ENCODE measurements at places on chromosomes 3 and 15. TPM values are rescaled to one million over a fixed set of nuclear protein-coding genes. Genes with fewer than 3 reads are reported as not detected.

GOLGA8S gene
- 0.19 TPM for total RNA-seq

CFAP100 gene
- 4.3 TPM for total RNA-seq

EAF1 gene
- total RNA-seq: 23.5 TPM

ITGB5 gene
- 70.7 TPM for total RNA-seq

TIGIT gene
- total RNA-seq: not detected

CSNK1G1 gene
- 19.9 TPM for total RNA-seq

CHAC1 gene
- 7.8 TPM for total RNA-seq

DNA sequence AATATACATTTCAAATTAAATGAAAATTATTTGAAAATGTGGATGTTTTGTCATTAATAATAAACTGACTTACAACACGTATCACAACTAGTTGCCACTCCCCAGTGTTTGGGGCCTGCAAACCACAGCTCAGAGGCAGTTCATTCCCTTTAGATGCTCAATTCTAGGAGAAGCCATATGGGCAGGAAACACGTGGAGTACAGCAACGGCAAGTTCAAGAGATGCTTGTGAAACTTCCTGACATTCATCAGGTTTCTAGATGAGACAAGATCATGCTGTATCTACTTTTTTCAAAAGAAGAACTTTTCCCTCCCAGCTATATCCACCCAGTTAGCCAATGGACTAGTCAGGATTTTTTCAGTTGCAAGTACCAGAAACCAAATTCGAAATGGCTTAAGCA is 17.6 kb upstream of the PLA2G4D start:
- no peak for DNase-seq

DNA sequence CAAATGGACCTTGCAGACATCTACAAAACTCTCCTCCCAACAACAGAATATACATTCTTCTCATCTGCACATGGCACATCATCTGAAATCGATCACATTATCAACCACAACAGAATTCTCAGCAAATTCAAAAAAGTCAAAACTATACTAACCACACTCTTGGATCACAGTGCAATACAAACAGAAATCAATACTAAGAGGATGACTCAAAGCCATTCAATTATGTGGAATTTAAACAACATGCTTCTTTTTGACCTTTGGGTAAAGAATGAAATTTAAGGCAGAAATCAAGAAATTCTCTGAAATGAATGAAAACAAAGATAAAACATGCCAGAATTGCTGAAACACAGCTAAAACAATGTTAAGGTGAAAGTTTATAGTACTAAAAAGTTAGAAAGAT is 358.1 kb downstream of the NSUN3 start:
- DNase-seq: no peak

GRCh38 chr15:74525945-74526344 is 15.1 kb upstream of the ARID3B start:
- no peak for DNase-seq

- no peak for DNase-seq
These were observed 176.6 kb downstream of the IL20RB start for GRCh38 chr3:137134431-137134830.

DNA sequence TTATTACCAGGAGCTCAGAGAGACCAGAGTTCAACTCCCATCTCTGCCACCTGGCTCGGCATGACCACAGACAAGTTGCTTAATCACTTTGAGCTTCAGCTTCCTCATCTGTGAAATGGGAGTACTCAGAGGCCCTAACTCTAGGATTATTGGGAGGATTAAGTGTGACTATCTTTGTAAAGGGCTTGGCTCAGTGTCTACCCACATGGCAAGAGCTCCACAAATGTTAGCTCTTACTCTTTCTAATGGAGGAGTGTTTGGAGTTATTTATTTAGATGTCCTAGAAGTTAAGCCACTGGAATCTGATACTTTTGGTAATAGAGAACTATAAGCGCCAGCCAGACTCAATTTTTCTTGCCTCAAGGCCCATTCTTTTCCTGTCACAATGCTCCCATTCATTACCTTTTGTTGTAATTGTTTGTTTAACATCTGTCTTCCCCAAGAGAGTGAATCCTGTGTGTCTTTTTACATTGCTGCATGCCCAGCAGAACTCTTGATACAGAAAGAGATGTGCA is 12.3 kb upstream of the LMCD1 start:
- DNase-seq: no peak

- DNase-seq: no peak
These were observed 68.5 kb downstream of the TMCC1 start for GRCh38 chr3:129824926-129825541.

DNA sequence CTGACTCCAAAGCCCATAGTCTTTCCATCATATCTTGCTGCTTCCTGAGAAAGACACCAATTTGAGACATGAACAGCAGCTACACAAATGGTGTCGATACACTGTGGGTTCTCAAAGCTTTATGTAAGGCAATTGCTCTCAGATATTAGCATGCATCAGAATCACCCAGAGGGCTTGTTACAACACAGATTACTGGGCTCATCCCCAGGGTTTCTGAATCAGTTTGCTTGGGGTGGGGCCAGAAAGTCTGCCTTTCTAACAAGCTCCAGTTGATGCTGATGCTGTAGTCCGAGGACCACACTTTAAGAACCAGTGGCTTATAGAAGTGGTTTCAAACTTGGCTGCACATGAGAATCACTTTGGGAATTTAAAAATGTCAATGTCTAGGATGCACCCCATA is 86.5 kb downstream of the SEMA6D start:
- no peak for DNase-seq

DNA sequence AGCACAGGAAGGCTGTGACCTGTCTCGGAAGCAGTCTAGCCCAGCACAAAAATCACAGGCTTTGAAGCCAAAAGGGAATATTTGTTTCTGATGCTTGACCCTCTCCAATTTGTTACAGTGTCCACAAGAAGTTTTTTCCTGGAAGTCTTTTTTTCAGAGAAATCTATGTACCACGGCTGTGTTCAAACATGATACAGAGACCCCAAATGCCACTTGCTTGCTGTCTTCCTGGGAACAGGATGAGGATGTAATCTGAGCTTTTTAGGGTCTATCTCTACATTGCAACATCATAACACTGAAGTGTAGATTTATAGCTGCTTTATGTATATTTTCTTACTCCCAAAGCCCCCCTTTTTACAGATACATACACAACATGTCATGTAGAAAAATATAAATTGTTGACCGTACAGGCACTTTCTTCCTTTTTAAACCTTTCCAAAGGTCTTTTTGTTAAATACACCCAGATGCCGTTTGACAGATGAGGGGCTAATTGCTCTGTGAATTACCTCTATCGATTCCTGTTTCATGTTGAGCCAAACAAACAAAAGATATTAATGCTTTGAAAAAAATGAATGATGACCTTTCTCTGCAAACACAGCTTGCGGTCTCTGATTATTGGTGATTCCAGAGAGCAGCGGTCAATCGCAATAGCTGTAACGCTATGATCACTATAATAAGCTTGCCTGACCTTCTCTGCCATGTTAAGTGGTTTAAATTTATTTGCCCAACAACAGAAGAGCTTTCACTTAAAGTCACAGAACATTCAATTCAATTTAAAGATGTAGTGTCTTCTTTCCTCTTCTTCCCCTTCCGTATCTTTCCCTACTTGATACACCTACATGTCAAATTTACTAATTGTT is 875.9 kb upstream of the NR2F2 start:
- no peak for DNase-seq

- no peak for DNase-seq
These were observed 20.2 kb upstream of the SLC6A20 start for GRCh38 chr3:45816544-45816943.

DNA sequence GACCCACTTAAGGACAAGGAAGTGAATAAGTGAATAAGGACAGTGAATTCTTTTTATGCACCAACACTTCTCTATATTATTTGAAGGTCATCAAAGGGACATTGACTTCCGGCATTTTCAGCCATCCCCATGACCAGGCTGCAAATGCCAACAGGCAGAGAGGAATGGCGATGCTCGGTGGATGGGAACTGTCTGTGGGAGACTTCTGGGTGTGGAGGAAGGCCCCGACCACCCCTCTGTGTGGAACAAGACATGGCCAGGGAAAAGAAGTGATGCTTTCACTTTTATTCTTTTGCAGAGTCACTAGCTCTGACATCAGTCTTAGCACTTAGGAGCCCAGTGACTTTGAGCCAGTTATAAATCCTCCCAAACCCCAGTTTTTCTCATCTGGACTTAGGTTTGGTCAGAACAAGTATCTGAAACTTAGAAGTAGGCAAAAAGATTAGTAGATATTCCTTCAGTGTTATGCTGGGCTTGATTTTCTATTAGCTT is 84.5 kb downstream of the KBTBD8 start:
- no peak for DNase-seq

- DNase-seq: no peak
These were observed 119.5 kb downstream of the STAG1 start for GRCh38 chr3:136632625-136633081.

GRCh38 chr3:161268601-161269000 is 47.5 kb downstream of the NMD3 start:
- no peak for DNase-seq

DNA sequence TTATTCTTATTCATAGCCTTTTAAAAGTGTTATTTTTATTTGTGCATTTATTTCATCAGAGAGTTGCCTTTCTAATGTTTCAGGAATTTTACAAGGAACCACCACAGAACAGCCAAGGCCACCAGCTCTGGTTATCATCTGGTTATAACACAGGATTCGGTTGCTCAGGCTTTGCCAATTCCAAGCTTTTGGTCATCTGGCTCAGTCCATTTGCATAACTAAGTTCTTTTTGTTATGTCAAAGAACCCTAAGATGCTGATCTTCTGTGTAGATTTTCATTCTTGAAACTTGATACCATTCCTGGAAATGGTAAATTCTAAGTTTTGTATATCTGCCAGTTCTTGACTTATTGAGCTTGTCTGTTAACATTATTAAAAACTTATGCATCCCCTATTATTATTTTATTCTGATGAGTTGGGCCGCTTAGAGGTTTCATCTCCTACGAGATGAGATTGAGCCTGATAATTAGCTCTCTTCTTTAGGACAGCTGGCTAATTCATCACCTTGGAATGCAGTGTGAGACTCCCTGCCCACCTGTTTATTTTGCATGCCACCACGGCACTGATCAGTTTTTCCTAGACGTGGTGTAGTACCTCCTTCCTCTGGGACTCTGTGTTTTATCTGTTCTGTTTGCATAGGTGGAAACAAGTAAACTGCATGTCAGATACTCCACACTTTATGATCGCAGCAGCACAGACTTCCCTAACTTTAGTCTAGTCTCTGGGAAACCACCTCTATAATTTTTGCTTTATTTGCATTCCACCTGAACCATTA is 264.8 kb downstream of the SLCO3A1 start:
- no peak for DNase-seq

DNA sequence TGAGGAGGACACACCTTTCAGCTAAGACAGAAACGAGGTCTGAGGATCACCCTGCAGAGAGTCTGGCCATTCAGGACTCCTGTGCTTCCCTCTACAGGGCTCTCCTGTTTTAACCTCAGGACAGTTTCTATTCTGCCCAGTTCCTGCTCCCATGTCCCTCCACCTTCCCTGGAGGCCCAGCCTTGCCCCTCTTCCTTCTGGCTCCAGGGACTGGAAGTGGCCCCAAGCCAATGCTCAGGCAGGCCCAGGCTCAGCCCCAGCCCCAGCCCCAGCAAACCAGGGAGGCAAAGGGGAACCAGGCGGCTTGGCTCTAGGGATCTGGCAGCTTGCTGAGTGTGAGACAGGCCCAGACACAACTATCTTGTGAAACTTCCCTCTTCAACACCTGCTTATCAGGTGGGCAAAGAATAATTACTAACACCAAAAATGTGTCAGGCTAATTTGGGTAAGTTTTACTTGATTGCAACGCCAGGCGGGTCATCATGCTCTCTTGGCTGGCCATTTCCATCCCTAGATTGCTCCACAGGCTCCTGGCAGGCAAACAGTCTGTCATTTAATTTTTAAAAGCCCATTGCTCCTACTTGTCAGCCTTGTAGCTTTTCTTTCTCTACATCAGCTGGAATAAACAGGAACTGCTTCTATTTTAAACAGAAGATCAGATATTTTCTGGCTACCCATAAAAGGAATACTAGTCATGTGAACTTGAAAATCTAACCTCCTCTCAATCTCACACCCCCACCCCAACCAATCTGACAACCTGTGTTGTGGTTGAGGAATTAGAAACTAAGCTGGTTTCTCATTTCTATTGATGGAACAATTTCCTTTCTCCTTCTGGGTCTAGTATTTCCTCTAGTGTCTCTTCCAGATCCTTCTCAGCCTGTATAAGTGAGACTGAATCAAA is 33.5 kb downstream of the UPK1B start:
- DNase-seq: no peak

GRCh38 chr3:113890256-113890900 is 51.8 kb downstream of the GRAMD1C start:
- no peak for DNase-seq

- no peak for DNase-seq
These were observed 374.2 kb upstream of the BCHE start for GRCh38 chr3:166211451-166211850.

- no peak for DNase-seq
These were observed 16.6 kb upstream of the AGTR1 start for GRCh38 chr3:148681080-148681479.

GRCh38 chr3:36647423-36647853 is 116.9 kb downstream of the DCLK3 start:
- no peak for DNase-seq

GRCh38 chr3:58659051-58659675 is 7.4 kb downstream of the FAM3D start:
- no peak for DNase-seq

- DNase-seq: no peak
These were observed 255.1 kb upstream of the STT3B start for GRCh38 chr3:31277582-31277981.

DNA sequence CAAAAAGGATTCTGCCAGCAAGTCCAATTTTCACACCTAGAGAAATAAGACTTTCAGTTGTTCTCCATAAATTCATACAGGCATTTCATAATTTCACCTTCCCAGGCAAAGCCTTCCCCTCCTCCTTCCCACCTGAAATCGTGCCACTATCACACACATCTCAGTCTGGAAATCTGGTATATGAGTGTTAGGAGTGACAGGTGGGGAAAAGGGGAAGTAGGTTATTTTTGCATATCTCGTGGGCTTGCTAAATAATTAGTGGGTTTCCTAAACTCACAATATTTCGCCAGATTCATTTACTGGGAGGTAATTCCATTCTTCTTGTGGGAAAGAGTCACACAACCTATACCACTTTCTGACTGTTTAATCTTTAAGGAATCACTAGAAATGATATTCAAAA is 7.4 kb downstream of the ALDH1A2 start:
- DNase-seq: no peak

- DNase-seq: no peak
These were observed 16.5 kb downstream of the PODXL2 start for GRCh38 chr3:127645371-127646015.

DNA sequence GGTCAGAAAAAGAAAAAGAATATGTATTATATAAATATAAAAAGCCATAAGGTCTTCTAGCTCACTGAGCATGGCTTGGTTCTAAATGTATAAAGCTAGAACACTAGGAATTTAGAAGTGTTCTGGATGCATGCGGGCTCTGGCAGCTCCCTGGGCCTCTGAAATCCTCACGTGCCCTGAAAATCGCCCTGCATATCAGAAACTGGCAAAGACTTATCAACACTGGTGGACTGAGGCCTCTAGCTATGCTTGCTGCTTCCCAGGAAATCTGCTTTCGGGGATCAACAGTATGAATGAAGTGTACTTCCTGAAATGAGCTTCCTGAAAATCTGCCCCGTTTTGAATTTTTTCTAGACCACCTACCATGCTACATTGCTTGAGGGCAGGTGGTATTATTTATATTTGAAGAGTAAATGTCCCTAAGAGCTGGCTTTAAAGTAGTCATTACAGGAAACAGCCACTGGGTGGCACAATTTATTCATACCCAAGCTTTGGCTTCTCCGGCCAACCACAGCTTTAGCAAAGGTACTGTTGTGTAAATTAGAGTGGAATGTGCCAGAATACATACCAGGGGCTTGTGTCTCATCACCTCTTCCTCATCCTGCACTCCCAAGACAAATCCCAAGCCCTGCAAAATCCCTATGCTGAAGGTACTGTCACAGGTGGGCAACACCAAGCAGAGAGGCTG is 17.7 kb downstream of the CRTAP start:
- no peak for DNase-seq
